ENCODE measurements at places on chromosomes 2 and 18. TPM values are rescaled to one million over a fixed set of nuclear protein-coding genes. Genes with fewer than 3 reads are reported as not detected.

The ABCG8 gene
- not detected for total RNA-seq

The SIGLEC15 gene
- not detected for total RNA-seq

The SERPINB7 gene
- total RNA-seq = not detected

The DNPEP gene
- total RNA-seq = 99.6 TPM

The MC2R gene
- total RNA-seq = not detected

The PPIL3 gene
- total RNA-seq = 41.9 TPM

DNA sequence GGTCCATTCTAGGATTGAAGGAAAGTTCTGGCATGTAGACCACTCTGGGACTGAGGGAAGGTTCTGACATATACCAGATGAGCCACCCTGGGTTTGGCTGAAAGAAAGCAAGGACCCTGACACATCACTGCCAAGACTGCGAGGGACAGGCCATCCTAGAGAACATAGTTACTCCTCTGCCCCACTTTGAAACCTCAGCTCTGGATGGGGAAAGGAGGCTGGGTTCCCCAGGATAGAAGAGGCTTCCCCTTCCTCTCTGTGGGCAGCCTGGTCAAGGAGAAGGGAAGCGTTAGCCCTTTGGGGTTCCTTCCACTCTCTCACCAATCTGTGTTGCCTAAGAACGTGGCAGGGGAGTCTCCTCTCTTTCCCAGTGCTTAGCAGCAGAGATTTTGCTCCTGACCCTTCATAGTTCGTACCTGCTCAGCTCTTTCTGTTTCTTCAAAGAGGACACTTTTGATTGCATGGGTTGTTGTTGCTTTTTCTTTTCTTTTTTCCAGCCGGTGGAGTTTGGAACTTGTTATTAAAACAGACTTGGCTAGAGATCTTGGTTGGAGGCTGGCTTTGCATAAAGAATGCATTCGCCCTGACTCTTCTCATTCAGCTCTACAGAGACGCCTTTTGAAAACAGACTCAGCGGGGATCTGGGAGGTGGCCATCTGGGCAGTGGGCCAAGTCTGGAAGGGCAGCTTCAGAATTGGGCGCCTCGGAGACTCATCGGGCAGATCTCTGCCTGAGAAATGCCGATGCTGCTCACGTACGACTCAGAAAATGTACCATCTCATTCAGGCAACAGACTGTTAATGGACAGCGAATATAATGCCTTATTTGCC, 166.1 kb downstream of the CLIP4 start:
- ATAC-seq = no peak

DNA sequence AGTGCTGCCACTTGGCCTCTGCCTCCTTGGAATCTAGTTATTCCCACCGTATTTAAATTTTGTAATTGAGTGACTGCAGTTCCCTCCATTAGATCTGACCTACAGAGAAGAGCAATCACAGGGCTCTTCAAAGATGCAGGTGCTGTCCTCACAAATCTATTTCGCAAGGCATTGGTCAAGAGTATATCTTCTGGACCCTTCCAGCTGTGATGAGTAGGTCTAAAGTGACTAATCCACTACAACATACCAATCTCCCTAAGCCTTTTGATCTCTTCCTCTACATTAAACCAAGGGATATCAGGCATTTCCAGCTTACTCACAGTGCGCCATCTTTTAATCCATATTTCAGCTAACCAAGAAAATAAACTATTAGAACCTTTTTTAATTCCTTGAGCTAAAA, 65.1 kb upstream of the COL3A1 start:
- no peak for ATAC-seq

DNA sequence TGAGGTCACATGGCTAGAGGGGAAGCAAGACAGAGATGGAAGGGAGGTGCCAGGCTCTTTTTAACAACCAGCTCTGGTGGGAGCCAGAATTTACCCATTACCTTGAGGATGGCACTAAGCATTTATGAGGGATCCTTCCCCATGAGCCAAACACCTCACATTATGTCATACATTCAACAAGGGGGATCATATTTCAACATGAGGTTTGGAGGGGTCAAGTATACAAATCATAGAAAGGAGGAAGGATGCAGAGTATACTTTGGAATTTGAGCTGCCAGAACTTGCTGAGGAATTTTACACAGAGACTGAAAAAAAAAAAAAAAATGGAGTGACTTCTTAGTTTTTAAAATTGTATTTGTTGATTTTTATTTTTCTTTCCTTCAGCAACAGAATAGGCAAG, 891.4 kb downstream of the CCDC85A start:
- ATAC-seq = no peak

- peak; percentile 65 for ATAC-seq
These were observed 70.6 kb upstream of the PSMD14 start for GRCh38 chr2:161237392-161238264.

DNA sequence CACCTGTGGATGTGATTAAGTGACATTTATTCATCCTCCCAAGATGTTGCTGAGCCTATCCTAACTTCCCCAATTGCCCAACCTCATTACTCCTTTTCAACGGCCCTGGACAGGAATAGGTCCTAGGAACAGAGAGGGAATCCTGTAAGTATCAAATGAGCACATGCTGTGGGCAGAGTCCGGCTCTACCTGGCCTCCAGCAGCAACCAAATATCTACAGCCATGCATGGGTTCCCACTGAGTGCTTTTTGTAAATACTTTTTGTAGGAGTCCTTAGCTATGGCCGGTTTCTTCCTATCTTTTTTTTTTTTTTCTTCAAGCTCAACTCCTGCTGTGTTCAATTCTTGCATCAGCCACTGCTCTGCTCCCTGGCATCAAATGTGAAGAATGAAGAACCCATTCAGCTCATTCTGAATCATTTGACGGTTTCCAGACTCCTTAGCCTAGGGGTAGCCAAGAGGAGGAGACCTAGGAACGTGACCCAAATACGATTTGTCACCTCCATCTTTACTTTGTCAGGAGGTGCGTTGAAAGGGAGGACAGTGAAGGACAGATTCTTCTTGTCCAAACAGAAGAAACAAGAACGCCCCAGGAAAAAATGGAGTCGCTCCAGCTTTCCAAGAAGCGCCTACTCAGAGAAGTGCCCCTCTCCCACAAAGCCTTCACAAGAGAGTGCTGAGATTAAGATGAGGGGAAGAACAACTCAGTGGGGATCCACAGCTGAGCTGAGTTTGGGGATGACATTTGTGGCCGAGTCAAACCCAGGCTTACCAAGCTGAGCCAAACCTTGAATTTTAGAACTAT, 46.7 kb upstream of the LCLAT1 start:
- no peak for ATAC-seq

DNA sequence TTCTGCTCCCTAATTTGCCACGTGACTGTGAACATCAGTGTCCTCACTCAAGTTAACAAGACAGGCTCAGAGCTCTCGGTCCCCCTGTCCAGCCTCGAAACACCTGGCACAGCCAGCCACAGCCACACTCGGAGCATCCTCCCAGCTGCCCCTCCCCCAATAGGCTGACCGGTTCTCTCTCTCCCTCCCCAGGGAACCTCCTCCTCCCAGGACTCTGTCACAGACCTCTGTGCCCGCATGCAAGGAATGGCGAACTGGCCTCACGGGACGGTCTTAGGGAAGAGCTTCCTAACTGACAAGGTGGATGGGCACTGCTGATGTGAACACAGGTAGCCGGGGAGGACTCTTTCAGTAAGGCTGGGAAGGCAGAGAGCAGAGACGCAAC, 18.8 kb downstream of the CYP26B1 start:
- ATAC-seq = no peak

GRCh38 chr2:126644630-126645191, 11.2 kb upstream of the GYPC start:
- ATAC-seq = no peak

DNA sequence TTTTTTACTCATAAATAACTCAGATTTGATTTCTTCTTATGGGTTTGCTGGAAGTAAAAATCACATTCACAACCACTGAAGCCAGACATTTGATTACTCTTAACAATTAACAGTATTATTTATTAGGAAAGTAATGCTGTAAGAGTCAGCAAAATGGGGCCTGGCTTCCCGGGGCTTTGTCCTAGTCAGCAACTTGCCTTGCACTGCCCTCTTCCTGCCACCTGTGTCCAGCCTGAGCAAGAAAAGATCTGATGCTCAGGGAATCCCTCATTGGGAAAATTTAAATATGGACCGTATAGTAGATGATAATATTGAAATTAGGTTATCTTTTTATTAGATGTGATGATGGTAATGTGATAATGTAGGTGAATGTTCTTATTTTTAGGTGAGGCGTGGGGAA, 30.8 kb upstream of the ACYP2 start:
- no peak for ATAC-seq

GRCh38 chr2:108403494-108403893, 25.7 kb downstream of the SULT1C4 start:
- no peak for ATAC-seq

DNA sequence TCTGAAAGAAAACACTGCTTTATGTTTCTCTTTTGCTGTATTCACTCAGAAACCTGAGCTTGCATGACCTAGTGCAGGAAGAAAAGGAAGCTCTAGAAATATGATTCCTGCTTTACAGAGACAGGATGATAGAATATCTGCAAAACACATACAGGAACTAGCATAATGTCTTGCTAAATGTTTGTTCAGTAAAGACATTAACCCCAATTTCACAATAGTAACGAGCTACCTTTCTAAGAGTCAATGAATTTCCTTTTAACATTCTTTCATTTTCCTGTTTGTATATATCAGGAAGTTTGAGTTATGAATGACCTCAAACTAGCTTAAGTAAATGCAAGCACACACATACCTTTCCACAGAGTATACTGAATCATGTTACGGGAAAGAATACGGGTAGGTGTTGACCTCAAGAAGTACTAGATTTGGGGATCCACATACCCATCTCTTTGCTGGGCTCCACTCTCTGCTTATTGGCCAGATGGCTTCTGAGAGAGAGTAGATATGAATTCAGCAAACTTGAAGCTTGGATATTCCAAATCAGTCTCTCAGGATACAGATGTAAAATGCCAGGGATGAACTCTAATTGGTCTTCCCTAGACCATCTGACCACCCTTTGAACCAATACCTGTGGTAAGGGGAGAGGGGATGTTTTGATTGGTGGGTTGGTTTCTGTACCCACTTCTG, 18.2 kb upstream of the ACSL3 start:
- no peak for ATAC-seq

DNA sequence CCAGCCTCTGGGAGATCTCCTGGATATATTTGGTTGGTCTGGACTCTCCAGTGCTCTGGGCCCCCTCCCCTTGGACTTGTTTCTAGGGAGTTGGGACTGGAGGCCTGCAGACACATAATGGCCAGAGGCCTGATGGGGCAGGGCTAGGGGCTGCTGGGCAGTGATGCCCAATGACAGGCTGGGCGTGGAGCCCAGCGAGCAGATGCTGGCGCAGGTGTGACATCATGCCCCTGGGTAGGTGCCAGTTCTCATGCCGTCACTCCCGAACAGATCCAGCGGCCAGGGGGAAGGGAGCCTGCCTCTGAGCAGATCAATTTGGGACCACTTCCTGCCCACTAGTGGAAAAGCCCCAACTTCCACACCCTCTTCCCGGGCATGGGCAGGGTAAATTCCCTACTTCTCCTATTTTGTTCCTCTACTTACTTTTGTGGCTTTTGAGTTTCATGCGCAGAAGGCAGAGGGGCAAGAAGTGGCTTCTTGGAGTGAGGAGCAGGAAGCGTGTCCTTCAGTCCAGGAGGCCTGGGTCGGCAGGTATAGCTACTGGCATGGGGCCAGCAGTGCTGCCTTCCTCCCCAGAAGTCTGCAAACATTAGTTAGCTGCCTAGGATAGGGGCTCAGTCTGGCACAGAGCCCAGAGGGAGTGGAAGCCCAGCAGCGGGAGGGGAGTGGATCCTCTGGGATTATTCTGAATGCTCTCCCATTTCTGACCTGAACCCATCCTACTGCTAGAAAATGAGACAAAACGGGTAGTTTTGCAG, 6.1 kb downstream of the MPV17 start:
- no peak for ATAC-seq

GRCh38 chr2:64054161-64054915, 35.1 kb upstream of the VPS54 start:
- ATAC-seq = no peak

GRCh38 chr2:204545861-204546735, 823 bp downstream of the PARD3B start:
- peak; percentile 25 for ATAC-seq

DNA sequence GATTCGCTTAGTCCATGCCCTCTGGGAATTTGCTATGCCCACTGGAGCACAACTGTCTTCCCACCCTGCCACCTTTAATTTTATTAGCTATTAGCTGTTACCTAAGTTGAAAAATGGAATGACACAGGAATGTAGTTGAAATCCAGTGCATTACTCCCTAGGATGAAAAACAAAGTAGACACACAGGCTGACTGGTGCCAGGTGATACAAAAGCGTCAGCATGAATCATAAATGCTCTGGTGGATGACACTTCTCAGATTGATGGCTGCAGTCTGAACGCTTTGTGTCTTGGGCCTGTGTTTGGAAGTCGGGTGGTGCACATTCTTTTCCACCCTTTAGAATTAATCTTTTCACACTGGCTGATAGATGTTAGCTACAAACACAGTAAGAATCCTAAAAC, 802.0 kb downstream of the DCC start:
- no peak for ATAC-seq

DNA sequence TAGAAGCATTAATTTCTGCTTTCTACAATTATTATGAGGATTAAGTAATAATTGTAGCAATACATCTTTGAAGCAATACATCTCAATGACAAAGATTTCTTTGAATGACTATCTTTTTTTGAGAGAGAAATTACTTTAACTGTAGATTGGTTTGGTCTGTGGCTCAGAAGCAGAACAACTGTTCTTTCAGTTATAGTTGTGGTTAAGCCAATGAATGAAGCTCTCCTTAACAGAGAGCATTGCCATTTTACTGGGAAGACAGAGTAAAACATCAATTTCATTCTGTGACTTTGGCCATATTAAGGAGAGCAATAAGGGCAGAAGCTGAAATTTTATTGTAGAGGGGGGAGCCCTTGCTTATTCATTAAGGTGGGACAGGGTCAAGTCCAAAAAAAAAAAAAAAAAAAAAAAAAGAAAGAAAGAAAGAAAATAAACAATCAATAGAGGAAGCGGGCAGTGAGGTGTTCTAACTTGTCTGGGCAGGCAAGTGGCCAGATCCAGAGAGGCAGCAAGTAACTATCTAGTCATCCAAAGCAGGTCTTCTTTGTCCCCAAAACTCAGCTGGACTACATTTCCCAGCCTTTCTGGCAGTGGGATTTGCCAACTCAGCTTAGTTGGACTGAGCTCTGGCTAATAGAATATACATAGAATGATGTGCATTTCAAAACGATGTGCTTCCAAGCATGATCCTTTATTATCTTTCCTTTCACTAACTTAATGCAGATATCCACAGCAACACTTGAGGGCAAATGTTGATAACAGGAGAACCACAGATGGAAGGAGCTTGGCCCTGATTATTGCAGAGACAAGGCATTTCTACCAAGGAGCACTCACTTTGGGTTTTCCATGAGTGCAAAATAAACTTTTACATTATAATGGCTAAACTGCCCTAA, 462.7 kb upstream of the CDH20 start:
- ATAC-seq = no peak
